ENCODE measurements at places on chromosomes 2 and 18.
A peak's percentile ranks its signal among the peaks of the same experiment; 100 is the strongest.

- DNase-seq: peak; percentile 88
These were observed 540 bp upstream of the RAB10 start for GRCh38 chr2:26033270-26033817.

DNA sequence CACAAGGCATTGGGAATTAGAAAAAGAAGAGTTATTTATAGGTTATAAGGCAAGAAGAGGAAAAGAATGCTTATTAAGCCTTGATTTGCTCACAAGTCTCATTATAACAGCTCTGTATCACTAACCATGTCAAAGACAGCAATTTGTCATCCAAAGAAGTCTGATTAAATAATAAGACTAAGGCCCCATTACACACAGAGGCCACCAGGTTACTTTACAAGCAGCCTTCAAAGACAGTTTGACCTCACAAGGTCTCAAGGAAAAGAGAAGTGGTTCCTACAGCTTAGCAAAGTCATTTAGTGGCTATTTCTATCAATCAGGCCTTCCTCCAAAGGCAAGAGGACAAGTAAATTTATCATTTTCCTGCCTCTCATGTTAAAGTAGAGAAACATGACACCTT, 188.5 kb downstream of the MBD2 start:
- DNase-seq: no peak

DNA sequence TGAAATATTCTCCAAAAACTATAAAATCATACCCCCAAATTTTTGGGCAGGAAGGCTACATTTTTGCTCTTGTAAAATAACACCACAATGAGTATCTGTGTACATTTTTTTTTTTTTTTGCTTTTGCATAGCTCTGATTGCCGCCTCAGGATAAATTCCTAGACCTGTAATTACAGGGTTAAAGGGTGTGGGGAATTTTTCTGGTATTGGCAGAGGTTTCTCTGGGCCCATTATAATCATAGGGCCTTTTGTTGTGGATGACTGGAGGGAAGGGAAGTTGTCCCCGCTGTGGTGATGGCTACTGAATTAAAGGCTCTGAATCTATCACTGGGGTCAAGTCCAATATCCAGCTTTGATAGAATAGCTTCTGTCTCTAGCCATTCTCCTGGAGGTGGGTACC, 26.6 kb downstream of the CCDC195 start:
- DNase-seq: no peak

DNA sequence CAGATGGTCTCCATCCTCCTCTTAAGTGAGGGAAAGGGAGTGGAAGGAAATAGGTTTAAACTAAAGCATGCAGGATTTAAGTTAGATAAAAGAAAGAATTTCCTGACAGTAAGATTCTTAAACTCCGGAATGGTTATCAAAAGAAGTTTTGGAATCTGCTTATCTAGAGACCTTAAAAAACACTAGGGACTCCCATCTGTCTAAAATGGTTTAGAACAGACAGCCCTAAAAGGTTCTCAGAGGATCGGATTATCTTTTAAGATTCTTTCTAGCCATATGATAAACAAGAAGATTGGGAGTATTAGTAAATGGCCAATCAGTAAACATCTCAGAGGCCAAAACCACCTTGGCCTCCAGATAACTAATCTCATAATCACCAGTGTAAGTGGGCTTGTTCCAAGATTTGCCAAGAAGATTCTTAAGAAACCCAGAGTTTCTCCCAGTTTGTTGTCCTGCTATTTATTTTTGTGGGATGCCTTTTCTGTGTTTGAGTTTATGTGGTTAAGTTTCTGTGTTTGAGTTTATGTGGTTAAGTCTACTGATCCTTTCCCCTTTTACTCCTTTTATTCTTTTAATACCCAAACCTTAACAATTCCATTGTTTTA, 314.9 kb upstream of the NRP2 start:
- DNase-seq: no peak

DNA sequence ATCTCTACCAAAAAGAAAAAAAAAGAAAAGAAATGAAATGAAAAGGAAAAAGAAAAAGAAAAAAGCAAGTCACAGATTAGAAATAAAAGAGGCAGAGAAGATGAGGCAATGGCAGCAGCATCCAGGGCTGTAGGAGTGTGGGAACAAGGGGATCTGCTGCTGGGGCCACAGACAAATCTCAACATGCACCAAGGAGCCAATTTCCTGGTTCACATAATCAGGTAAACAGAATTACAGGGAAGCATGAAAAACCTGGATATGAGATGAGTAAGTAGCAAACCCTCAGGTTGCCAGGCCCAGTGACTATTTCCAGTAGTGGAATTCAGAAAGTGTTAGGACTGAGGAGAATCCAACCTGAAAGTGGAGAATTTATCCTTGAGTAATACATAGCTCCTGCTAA, 77.4 kb upstream of the ARHGAP28 start:
- DNase-seq: no peak

DNA sequence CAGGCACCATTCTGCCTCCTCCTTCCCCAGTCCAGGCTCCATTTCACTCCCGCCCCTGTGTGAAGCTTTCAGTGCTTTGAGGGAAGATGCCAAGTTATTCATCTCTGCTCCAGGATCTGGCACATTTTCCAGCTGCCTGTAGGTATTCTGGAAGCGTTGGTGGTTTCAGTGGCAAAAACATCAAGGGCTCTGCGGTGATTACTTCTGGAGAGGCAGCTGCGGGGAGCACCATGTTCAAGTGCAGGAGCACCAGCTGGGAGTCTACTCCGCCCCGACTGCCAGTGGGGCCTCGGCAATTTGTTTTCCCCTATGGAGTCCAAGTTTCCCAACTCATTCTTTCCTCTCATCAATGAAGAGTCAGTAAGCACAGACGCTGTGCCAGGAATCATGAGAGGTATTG, 211.7 kb downstream of the CLIP4 start:
- no peak for DNase-seq
